ENCODE measurements at places on chromosomes 12 and 14.

GRCh38 chr14:104696671-104697316 lies 7.4 kb downstream of the INF2 start:
- no peak for DNase-seq

GRCh38 chr12:65798918-65799317 lies 25.4 kb upstream of the HMGA2 start:
- DNase-seq, result no peak

GRCh38 chr12:44720265-44720664 lies 155.8 kb downstream of the NELL2 start:
- DNase-seq, result no peak

DNA sequence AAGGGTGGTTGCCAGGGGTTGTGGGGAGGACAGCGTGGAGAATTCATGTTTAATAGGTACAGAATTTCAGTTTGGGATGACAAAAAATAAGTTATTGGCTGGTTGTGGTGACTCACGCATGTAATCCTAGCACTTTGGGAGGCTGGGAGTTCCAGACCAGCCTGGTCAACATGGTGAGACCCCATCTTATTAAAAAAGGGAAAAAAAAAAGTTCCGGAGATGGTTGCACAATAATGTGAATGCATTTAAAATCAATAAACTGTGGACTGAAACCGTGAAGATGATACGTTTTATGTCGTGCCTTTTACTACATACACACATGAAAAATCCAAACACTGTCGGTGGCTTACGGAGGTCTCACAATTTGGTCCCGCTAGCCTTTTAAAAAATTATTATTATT lies 20.5 kb downstream of the GALNT6 start:
- no peak for DNase-seq

GRCh38 chr12:123849517-123849916 lies 87.4 kb downstream of the DNAH10 start:
- DNase-seq, result no peak

All from fibroblast of skin of right quadriceps (primary cell).